ENCODE measurements at places on chromosomes 3 and 15.

DNA sequence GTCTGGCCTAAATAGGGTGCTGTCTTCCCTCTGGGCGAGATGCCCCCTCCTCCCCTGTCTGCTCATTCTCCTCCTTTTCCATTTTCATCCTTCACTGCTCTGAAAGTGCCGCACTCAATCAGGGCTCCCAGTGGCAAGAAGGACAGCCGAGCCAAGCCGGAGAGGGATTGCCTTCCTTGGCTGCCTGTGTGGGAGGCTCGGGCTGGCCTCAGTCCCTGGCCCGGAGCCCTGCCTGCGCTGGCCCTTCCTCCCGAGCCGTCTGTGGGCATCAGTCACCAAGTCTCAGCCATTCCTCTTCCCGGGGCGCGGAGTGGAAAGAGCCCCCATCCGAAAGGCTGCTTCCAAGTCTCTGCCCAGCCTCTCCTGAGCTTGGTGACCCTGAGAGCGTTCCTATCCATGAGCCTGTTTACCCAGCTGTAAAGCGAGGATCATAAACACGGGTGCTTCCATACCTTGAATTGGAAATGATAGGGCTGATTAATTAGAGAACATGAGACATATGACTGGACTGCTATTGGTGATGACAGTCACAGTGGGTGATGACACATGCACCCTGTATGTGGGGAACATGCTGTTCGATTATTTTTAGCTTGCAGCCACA, 59.1 kb upstream of the TLE3 start:
- DNase-seq, result no peak

DNA sequence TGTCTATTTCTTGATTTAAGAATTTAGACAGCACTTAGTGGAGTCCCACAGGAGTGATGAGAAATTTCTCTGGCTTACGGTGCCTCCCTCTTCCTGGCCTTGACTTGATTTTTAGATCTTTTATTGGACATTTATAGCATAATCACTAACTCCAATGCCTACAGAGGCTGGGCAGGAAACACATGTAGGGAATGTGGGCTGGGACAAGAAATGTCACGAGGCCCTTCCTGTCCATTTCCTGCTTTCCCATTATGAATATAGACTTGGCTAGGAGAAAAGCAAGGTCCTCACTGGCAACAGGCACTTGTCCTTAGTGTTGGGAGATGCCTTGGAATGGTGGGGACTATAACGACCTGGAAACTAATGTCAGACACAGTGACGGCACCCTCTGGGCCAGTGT, 100.3 kb downstream of the MYLK start:
- no peak for DNase-seq

DNA sequence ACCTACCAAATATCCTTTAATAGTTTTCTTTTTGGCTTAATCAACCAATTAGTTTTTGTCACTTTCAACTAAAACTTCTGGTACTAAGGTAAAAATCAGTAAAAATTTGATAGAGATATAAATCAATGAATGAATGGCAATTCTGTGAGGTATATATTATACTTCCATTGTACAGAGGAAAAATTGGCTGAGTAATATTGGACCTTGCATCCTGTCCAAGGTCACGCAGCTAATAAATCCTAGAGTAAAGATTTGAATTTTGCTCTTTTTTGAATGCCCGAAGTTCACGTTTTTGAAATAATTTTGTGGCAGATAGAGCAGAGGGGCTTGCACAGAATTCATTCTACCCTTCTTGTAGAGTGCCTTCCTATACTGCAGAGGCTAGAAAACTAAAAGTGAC, 81.1 kb upstream of the ZNF280D start:
- no peak for DNase-seq

DNA sequence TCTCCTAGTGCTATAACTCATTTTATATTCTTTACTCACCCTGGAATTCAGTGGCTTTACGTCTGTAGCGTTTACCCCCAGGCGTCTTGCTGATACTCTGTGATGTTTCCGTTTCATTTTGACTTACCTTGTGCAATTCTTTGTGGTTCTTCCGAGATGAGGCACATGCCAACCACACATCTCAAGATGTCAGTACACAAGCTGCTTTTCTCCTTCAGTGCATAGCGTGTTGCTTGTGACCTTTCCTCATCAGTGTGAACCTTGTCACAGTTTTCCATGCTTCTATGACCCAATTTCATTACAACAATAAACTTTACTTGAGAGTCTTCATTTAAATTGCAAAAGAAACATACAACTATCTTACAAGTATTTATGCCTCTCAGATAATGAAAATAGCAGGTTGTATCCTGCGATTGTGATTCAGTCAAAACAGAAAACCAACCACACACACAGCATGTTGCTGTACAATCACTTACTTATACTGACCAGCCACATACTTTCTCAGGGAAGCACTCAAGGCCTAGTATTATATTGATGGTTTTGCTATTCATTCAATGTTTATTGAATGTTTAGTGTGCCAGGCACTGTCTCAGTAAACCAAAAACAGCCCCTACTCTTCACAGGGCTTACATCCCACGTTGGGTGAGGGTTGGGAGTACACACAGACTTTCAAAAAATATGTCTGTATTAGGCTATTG, 4.6 kb upstream of the TBL1XR1 start:
- no peak for DNase-seq

- DNase-seq, result no peak
These were observed 198.3 kb downstream of the NAALADL2 start for GRCh38 chr3:175057401-175057800.

- DNase-seq, result no peak
These were observed 521.8 kb upstream of the CNTN3 start for GRCh38 chr3:75136100-75136897.

- no peak for DNase-seq
These were observed 5.3 kb downstream of the COPG1 start for GRCh38 chr3:129254536-129255230.

GRCh38 chr15:70266412-70267121, 168.8 kb upstream of the TLE3 start:
- DNase-seq, result peak; percentile 2

DNA sequence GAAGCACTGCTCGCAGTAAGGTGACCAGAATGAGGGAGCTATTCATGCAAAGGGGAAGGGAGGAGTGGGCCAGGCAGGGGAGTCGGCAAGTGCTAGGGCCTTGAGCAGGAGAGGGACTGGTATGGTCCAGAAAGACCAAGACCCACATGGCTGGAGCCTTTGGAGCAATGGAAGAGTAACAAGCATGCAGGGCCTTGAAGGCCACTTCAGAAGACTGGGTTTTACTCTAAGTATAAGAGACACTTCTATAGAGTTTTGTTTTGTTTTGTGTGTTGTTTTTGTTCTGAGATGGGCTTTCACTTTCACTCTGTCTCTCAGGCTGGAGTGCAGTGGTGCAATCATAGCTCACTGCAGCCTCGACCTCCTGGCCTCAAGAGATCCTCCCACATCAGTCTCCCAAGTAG, 42.0 kb downstream of the BFSP2 start:
- no peak for DNase-seq

GRCh38 chr3:4826237-4827100, 152.8 kb upstream of the BHLHE40 start:
- DNase-seq, result peak; percentile 21

GRCh38 chr3:62167566-62168262, 205.6 kb downstream of the FEZF2 start:
- DNase-seq, result peak; percentile 14

DNA sequence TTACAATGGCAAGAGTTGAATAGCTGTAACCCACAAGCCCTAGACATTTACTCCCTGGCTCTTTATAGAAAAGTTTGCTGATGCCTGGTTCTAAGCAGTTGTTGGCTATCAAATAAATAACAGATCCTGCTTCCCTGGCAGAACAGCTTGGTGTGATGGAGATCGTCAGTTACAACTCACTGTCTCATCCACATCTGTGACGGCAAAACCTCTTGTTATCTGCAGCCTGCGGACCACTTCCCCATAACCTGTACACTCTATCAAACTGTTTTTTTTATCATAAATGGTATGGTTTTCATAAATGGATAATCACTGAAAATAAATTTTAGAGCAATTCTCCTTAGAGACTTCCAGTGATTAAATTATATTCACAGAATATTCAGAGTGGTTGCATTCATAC, 14.1 kb downstream of the ZDHHC3 start:
- DNase-seq, result no peak

- DNase-seq, result no peak
These were observed 7.3 kb upstream of the FURIN start for GRCh38 chr15:90860942-90861675.

DNA sequence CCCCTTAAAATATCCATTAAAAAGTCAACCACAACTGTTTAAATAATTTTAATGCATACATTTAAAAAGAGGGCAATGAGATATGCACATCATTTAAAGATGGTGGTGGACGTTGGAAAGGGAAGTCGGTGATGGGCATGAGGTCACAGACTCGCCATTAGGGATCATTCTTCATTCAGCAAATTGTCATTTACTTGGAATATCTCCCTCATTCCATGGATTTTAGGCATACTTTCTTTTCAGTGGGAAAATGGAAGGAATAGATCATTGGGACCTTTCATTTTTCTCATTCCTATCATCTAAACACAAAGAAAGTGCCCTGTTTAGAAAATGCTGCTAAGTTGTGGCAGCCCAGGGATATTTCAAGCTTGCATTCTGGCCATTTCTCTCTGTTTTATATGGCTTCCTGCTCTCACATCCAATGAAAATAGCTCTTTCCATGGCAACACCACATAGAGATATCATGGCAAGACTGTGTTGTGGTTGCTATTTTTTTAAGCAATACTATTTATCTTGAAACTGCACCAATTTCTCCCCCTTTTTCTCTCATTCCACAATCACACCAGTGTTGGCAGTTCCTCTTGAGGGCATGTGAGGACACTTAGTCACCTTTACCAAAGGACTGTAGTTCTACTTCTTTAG, 40.7 kb upstream of the LMCD1 start:
- DNase-seq, result no peak

DNA sequence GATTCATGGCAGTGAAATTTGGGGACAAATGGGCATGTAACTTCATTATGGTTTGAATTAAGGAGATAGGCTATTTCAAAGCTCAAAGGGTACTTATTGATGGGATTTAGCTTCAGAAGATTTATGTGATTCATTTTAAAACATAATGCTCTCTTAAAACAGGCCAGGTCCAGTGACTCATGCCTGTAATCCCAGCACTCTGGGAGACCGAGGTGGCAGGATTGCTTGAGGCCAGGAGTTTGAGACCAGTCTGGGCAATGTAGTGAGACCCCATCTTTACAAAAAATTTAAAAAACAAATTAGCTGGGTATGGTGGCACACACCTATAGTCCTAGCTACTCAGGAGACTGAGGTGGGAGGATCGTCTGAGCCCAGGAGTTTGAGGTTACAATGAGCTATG, 11.5 kb downstream of the THAP10 start:
- DNase-seq, result no peak

- DNase-seq, result no peak
These were observed 122.3 kb upstream of the NR2E3 start for GRCh38 chr15:71687902-71688508.

- DNase-seq, result no peak
These were observed 76.2 kb downstream of the CORO2B start for GRCh38 chr15:68654786-68655560.

GRCh38 chr3:66449411-66449974, 51.3 kb downstream of the LRIG1 start:
- peak; percentile 27 for DNase-seq

DNA sequence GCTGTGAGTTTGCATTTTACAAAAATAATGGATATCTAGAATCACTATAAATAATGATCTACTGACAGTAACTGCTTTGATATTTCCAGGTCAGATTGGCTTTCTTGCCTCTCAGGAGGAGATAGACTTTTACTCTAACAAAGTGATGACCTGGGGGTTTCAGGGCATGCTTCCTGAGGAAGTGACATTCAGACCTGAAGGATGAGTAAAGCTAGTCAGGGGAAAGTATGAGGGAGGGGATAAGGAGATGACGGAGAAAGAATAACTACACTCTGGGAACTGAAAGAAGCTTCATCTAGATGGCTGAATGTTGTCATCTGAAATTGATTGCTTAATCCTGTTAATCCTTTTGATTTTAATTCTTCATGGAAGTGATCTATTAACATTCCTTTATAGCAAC, 32.2 kb downstream of the ARMC8 start:
- DNase-seq, result no peak

DNA sequence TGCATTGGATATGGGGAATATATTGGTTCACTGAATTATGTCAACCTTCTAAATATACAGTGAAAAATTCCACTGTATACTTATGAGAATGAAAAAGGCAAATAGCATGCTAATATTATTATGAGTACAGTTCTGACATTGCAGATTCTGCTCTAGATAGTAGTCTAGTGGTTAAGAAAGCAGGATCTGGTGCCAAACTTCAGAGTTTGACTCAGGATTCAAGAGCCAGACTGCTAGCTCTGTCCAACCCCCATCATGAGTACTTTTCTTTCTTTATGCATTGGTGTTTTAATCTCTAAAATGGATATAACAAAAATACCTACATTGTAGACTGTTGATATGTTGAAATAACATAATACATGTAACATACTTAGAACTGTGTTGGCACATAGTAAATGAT, 57.3 kb upstream of the PLSCR4 start:
- no peak for DNase-seq

GRCh38 chr15:67127965-67128364, 62.6 kb downstream of the SMAD3 start:
- no peak for DNase-seq

DNA sequence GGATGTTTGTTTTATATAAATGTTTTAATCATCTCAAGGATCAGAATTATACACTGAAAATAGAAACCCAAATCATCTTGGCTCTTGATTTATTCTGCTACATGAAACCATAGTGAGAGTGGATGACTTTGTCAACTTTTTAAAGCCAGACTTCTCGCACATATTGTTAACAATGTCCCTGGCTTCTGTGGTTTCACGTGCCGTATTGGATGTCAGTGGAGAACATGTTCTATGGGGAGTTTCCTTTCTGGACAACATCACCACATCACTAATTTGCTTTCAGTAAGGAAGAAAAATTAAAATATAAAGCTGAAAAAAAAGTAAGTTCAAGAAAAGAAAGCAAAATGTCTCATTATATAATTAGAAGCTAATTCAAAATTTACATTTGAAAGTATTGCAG, 297.1 kb upstream of the MME start:
- DNase-seq, result no peak

GRCh38 chr15:76983590-76984375, 11.1 kb upstream of the PSTPIP1 start:
- DNase-seq, result no peak

GRCh38 chr3:100563652-100564211, 45.7 kb upstream of the ADGRG7 start:
- no peak for DNase-seq

- no peak for DNase-seq
These were observed 44.5 kb downstream of the CTDSPL start for GRCh38 chr3:37905987-37906674.

DNA sequence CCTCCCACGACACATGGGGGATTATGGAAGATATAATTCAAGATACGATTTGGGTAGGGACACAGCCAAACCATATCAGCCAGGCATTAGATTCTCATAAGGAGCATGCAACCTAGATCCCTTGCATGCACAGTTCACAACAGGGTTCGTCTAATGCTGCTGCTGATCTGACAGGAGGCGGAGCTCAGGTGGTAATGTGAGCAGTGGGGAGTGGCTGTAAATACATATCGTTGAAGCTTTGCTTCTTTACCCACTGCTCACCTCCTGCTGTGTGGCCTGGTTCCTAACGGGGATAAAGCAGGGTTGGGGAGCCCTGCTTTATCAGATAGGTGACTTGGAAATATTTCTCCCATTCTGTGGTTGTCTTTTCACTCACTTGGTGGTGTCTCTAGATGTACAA, 14.8 kb downstream of the DOCK3 start:
- DNase-seq, result no peak
